ENCODE measurements at places on chromosomes 1 and 21. TPM values are rescaled to one million over a fixed set of nuclear protein-coding genes. Genes with fewer than 3 reads are reported as not detected.

The CFHR3 gene
- total RNA-seq = not detected

The CDC42BPA gene
- total RNA-seq = 76.9 TPM

GRCh38 chr1:63643926-63644325 is 50.7 kb downstream of the PGM1 start:
- no peak overlapping the region for H3K4me3 ChIP-seq
- no peaks in the 10 kb centered on the region for H3K4me1 ChIP-seq
- no peaks in the 10 kb centered on the region for H3K36me3 ChIP-seq
- no peak overlapping the region for H3K27ac ChIP-seq

- no peak overlapping the region for H3K27ac ChIP-seq
- H3K36me3 ChIP-seq = no peaks in the 10 kb centered on the region
- no peak overlapping the region for H3K4me3 ChIP-seq
- H3K4me1 ChIP-seq = no peaks in the 10 kb centered on the region
Measured at GRCh38 chr1:204726478-204726877, 40.9 kb upstream of the LRRN2 start.

- no peak for DNase-seq
- peaks cover 2% of the 10 kb centered on the region for H3K4me1 ChIP-seq
- H3K36me3 ChIP-seq = no peaks in the 10 kb centered on the region
- no peaks in the 10 kb centered on the region for H3K27me3 ChIP-seq
Measured at GRCh38 chr1:42953182-42954180, 5.2 kb downstream of the SLC2A1 start.

Data from prostate gland (tissue), 2 donors.